ENCODE measurements at places on chromosomes 4 and X.

DNA sequence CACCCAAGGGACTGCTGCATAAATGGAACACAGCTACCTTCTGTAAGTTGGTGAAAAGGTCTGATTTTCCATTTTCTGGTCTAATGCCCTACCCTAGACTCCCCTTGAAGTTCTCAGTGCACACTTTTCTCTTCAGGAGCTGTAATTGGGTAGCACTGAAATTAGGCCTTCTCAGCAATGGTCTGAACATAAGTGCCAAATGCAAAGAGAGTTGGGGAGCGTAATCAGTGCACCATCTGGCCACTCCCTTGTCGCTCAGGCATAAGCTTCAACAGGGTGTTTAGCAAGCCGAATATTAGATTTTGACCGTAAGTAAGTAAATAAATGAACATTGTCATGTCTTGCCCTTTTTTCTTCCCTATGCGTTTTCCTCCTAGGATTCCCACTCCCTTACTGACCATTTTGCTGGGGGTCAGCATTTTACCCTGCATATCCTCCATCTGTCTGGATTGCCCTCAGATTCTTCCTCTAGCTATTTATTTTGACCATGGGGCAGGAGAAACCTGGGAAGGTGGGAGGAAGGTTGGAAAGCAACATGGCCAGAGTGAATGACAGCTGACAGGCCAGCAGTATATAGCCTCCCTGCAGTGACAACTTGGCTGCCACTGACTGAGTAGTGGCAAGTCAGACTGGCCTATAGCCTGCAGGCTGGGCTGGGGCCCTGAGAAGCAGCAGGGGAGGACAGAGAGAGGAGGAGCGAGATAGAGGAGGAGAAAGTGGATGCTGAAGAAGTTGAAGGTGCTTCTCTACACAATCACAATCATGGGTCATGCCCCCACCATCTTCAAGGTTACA, 2.7 kb downstream of the NHSL2 start:
- DNase-seq: no peak

- DNase-seq: no peak
These were observed 551.4 kb upstream of the IGFBP7 start for GRCh38 chr4:57661517-57662090.

DNA sequence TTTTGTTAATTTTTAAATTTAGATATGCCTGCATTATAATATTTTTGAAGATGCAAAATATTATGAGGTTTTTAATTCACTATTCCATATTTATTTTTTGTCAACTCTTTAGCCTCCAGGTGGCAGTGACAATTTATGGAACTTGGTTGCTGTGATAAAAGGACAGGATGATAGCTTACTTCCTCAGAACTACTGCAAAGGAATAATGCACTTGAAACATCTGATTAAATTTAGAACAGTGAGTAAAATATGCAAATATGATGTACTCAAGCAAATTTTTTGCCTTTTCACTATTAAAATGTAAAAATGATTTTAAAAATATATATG, 45.1 kb downstream of the SPATA4 start:
- no peak for DNase-seq

GRCh38 chr4:53619431-53619830, 28.1 kb upstream of the LNX1 start:
- DNase-seq: no peak

DNA sequence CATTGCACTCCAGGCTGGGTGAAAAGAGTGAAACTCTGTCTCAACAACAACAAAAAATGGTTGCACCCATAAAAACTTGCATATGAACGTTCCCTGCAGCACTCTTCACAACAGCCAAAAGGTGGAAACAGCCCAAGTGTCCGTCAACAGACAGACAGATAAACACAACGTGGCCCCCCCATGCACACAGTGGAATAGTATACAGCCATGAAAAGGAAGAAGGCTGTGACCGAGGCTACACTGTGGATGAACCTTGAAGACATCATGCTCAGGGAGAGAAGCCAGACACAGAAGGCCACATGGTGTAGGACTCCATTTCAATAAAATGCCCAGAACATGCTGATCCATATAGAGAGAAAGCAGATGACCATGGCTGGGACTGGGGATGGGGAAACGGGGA, 33.5 kb upstream of the ASMTL start:
- no peak for DNase-seq

GRCh38 chr4:99734583-99735322, 77.1 kb upstream of the C4orf54 start:
- no peak for DNase-seq

DNA sequence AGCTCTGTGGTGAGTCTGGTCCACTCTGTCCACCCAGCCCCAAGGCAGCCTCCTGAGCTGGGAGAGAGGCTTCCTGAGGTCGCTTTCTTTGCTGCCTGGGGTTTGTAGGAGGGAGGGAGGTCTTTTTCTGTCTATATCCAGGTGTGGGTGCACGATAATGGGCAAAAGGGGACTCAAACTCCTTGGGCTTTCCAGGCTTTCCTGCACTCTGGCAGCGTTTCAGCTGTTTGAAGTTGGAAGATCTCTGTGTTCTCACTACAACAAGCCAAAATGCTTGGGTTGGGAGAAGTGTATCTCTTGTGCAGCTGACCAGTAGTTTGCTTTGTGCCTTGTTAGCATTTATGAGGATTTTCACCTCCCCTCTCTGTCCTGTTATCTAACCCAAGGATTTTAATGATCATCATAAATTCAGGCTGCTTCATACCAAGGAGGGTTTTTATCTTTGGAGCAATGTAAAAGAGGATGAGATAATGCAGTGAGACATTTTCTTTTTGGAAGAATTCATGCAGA, 126.3 kb downstream of the REPS2 start:
- DNase-seq: no peak

GRCh38 chrX:130086447-130087206, 23.7 kb downstream of the ELF4 start:
- no peak for DNase-seq

DNA sequence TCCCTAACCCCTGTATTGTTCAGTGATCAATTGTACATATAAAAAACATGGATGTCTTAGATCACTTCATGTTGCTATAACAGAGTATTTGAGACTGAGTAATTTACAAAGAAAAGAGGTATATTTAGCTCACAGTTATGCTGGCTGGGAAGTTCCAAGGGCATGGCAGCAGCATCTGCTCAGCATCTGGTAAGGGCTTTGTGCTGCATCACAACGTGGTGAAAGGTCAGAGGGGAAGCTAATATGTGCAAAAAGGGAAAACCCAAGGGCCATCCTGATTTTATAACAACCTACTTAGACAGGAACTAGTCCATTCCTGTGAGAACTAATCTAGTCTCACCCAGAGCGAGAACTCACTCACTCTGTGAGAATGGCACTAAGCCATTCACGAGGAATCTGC, 128.2 kb upstream of the OTUD4 start:
- DNase-seq: no peak

Data from NCI-H2227 treated with DMSO at 0.1 percent for 48 hours (cell line).